ENCODE measurements at places on chromosomes 1 and 21. TPM values are rescaled to one million over a fixed set of nuclear protein-coding genes. Genes with fewer than 3 reads are reported as not detected.

GRCh38 chr1:163046071-163046470 lies 23.1 kb upstream of the RGS4 start:
- no peak for DNase-seq

RAB42 gene
- 2.5 TPM for polyA plus RNA-seq

- no peak for DNase-seq
Measured at GRCh38 chr1:207605444-207606361, 39.2 kb upstream of the CR1L start.

DNA sequence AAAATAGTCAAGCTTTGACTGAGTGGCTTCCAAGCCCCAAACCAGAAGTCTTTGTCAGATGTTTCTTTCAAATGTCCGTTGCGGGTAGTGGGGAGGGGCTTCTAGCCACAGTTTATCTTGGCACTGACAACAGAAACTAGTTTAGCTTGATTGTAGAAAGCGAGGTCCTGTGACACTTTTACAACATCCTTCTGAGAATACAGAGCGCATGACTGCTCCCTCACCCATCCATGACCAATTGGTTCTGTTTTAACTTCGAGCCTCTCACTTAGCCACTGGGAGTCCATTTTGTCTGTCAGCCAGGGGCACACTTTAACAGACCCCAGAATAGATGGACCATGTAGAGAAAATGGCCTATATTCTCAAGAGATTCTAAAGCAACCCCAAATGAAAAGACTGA lies 199.2 kb upstream of the ST6GALNAC5 start:
- peak; percentile 57 for DNase-seq

APOBEC4 gene
- not detected for polyA plus RNA-seq

DNA sequence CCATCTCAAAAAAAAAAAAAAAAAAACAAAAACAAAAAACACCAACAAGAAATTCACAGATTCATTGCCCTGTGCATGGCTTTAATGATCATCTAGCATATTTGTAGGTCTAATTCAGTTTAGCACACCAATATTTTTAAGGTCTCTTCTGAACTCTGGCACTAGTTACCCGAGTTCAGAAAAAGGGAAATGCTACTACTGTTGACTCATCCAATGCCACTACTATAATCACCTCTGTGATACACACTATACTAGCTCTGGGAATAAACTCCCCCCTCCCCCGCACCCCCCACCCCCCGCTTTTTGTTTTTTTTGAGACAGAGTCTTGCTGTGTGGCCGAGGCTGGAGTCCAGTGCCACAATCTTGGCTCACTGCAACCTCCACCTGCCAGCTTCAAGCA lies 55.6 kb downstream of the FBXO42 start:
- no peak for DNase-seq

GBP4 gene
- polyA plus RNA-seq = 13.1 TPM

Data from right renal cortex interstitium (tissue), 3 donors.